ENCODE measurements at places on chromosomes 3 and 15.
A peak's percentile ranks its signal among the peaks of the same experiment; 100 is the strongest.

GRCh38 chr3:84991422-84991900 lies 32.7 kb downstream of the CADM2 start:
- no peak overlapping the region for H3K27ac ChIP-seq

GRCh38 chr3:185823078-185824044 lies 1.5 kb downstream of the IGF2BP2 start:
- peaks cover 2% of the 10 kb centered on the region for H3K36me3 ChIP-seq
- peak; percentile 60 for DNase-seq
- peak overlapping the region; percentile 95 for H3K27ac ChIP-seq
- H3K27me3 ChIP-seq, result no peaks in the 10 kb centered on the region

DNA sequence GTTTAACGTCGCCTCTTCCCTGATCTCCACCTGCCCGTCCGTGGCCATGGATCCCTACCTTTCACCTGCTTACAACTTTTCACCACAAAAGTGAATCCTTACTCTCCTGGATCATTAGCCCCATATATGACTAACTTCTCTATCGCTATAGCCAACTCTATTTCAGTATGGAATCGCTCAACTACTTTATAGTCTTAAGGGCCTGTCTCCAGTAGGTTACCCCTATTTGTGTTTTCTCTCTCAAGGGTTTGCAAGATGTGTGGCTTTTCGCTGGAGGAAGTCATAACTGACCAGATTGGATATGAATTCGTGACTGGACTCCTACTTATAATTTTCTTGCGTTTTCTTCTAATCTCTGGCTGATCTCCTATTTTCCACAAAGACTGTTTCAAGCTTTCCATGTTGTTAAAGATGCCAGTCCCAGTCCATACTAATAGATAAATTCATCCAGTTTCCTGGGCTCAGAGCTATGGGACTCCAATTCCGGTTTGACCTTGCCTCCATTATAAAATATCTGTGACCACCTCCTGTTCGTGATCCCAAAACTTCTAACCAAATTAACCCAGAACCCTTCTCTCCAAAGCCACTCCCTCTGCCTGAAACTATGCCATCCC lies 1.3 kb upstream of the STAG1 start:
- peaks cover 10% of the 10 kb centered on the region for H3K4me1 ChIP-seq
- peak overlapping the region; percentile 98 for H3K27ac ChIP-seq
- peak overlapping the region; percentile 16 for H3K4me3 ChIP-seq
- H3K27me3 ChIP-seq, result no peaks in the 10 kb centered on the region
- no peaks in the 10 kb centered on the region for H3K36me3 ChIP-seq

DNA sequence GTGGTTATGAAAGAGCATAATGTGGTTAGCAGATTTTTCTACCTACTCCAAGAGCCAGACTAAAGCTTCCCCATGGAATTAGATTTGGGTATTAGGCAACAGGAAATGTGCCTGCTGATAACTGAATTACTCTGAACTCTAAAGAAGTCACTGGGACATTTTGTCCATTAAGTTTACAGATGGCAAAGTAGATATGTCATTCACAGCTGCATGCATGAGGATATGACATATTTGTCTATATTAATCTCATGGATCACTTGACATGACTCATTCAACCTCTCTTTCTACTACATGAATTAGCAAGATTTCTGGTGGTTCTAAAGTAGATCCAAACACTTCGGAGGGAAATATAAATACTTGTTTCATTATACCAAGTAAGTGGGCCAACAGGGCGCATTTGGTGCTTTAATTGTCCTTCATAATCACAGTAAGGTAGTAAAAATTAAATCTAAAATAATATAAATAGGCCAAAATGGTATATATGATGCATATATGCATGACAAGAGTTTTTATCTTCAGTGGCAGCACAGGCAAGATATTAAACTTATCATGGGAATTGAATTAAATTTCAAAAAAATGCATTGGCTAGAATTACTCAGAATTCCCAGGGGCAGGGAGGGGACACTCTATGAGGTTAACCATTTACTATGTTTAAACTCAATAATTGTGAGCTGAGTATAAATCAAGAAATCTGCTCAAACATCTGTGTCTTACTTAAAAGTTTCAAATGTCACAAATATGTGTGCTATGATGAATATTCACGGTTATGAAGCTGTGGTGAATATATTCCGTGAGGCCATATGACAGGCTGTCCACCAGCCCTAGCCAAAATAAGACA lies 365.3 kb upstream of the KCNMB2 start:
- DNase-seq, result peak; percentile 15
- no peaks in the 10 kb centered on the region for H3K36me3 ChIP-seq
- H3K27me3 ChIP-seq, result no peaks in the 10 kb centered on the region
- H3K4me3 ChIP-seq, result no peak overlapping the region

DNA sequence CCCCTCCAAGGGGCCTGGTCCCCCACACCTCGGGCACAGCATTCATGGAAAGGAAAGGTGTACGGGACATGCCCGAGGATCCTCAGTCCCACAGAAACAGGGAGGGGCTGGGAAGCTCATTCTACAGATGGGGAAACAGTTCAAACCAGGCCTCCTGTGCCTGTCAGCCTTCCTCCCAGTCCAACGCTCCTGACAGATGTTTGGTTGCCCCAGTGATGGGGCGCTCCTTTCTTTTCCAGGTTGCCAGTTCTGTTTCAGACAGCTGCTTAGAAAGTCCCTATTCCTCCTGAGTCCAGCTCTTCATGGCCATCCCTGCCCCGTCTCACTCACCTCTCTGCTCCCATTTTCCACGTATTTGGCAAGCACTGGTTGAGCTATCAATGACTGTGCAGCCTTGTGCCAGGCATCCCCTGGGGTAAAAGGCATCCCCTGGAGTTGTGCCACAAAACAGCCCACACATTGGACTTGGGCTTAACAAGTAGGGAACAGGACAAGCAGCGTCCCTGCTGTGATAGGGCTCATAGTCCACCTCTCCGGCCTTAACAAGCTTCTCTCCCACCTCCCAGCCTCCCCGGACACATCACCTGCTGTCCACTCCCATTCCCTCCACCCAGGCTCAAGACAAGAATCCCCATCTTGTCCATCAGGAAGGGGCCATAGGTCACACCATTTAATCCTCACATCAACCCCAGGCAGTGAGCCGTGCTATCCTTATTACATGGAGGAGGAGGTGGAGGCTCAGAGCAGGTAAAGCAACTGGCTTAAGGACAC lies 6.6 kb downstream of the OXTR start:
- H3K36me3 ChIP-seq, result no peaks in the 10 kb centered on the region
- no peaks in the 10 kb centered on the region for H3K27me3 ChIP-seq
- no peaks in the 10 kb centered on the region for H3K4me1 ChIP-seq
- DNase-seq, result no peak
- H3K4me3 ChIP-seq, result no peak overlapping the region

All from mesendoderm (in vitro differentiated cells).